ENCODE measurements at places on chromosomes 2 and 18.

GRCh38 chr2:140384946-140385345 lies 1604.8 kb upstream of the NXPH2 start:
- no peak for DNase-seq

DNA sequence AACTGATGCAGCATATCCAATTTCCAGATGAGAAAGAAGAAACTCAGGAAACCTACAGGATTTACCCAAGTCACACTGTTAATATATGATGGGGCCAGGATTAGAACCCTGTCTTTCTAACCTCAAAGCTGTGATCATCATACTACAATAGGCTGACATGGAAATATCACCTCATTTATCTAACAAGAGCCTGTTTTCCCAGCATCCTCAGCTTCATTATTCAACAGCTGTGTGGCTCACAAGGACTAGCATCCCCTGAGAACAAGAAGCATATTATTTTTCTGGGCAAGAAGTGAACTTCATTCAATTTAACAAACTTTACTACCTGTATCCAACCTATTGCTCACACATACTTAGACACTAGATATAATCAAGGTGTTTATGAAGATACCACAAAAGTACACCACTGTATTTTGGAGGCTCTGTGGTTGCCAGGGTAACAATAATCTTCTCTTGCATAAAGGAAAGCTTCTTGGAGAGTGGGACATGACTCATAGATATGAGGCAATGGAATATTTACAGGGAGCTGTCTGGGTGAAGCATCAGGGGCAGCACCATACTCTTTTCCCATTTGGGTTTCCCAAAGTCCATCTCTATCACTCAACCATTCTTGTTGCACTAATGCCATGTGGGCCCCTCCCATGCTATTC lies 218.2 kb downstream of the RAD51AP2 start:
- DNase-seq, result no peak

- DNase-seq, result no peak
These were observed 107.3 kb upstream of the MYCN start for GRCh38 chr2:15832849-15833680.

GRCh38 chr2:77999376-77999775 lies 477.2 kb upstream of the LRRTM4 start:
- DNase-seq, result no peak

- no peak for DNase-seq
These were observed 46.6 kb downstream of the HDLBP start for GRCh38 chr2:241268716-241269445.

GRCh38 chr2:98649135-98649991 lies 41.0 kb downstream of the UNC50 start:
- peak; percentile 77 for DNase-seq

All from central memory CD4-positive, alpha-beta T cell (primary cell).